ENCODE measurements at places on chromosomes 13 and 19. TPM values are rescaled to one million over a fixed set of nuclear protein-coding genes. Genes with fewer than 3 reads are reported as not detected.

GRCh38 chr19:1277061-1277460 is 1.7 kb downstream of the FAM174C start:
- H3K4me1 ChIP-seq: peaks cover 19% of the 10 kb centered on the region
- no peaks in the 10 kb centered on the region for H3K27me3 ChIP-seq
- DNase-seq: no peak
- no peak overlapping the region for H3K27ac ChIP-seq

DNA sequence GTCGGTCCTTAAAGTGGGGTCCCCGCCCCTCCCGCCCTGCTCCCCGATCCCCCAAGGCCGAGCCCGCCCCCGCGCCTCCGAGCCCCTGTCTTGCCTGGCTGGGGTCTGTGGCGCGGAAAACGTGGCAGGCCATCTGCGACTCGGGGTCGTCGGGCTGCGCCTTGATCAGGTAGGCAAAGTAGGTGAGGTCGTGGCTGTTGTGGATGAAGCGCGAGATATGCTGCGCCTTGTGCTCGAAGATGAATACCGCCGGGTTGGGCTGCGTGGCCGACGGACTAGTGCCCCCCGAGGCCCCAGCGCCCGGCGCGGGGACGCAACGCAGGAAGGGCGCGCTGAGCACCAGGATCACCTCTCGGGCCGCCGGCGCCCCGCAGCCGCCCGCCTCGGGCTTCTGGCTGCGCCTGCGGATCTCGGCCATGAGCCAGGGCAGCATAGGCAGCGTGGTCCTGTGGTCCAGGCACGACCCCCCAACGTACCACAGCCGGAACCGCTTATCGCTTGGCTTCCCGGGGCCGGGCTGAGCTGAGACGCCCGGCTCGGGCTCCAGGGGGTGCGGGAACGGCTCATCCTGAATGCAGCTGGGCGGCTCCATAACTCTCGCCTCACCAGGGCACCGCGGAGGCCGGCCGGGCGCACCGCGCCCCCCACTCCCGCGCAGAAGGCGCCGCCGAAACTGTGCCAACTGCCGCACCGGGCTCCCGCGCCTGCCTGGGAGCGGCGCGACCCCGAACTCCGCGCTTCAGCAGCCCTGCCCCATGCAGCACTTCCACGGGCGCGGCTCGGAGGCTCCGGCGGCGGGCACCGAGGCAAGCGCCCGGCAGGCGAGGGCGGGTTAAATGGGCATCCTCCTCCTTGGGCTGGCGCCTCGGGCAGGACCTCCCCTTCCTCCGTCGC is 546 bp downstream of the TBC1D4 start:
- H3K4me1 ChIP-seq: peaks cover 51% of the 10 kb centered on the region
- peak; percentile 50 for DNase-seq
- peak overlapping the region; percentile 95 for H3K27ac ChIP-seq
- H3K27me3 ChIP-seq: no peaks in the 10 kb centered on the region
- H3K36me3 ChIP-seq: no peaks in the 10 kb centered on the region

GRCh38 chr13:102907016-102907756 is 61.4 kb downstream of the ERCC5 start:
- no peak overlapping the region for H3K27ac ChIP-seq
- DNase-seq: no peak
- H3K27me3 ChIP-seq: no peaks in the 10 kb centered on the region

DNA sequence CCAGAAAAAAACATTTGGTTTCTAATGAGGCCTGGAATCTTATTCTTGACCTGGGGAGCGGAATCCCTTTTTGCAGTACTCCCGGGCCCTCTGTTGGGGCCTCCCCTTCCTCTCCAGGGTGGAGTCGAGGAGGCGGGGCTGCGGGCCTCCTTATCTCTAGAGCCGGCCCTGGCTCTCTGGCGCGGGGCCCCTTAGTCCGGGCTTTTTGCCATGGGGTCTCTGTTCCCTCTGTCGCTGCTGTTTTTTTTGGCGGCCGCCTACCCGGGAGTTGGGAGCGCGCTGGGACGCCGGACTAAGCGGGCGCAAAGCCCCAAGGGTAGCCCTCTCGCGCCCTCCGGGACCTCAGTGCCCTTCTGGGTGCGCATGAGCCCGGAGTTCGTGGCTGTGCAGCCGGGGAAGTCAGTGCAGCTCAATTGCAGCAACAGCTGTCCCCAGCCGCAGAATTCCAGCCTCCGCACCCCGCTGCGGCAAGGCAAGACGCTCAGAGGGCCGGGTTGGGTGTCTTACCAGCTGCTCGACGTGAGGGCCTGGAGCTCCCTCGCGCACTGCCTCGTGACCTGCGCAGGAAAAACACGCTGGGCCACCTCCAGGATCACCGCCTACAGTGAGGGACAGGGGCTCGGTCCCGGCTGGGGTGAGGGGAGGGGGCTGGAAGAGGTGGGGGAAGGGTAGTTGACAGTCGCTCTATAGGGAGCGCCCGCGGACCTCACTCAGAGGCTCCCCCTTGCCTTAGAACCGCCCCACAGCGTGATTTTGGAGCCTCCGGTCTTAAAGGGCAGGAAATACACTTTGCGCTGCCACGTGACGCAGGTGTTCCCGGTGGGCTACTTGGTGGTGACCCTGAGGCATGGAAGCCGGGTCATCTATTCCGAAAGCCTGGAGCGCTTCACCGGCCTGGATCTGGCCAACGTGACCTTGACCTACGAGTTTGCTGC is at the start of gene ICAM4:
Gene ICAM4 (plus strand): TSS at position 153 of the 935 bp plus-strand sequence. CDS start 58 bp downstream, at position 211.
- no peak within 1 kb of the TSS for H3K4me3 ChIP-seq
- H3K36me3 ChIP-seq: peaks cover 6% of the 10 kb centered on the region
- DNase-seq: no peak
- H3K4me1 ChIP-seq: peaks cover 60% of the 10 kb centered on the region

- H3K27ac ChIP-seq: no peak overlapping the region
- no peaks in the 10 kb centered on the region for H3K27me3 ChIP-seq
- peaks cover 17% of the 10 kb centered on the region for H3K4me1 ChIP-seq
- H3K36me3 ChIP-seq: no peaks in the 10 kb centered on the region
Observed at GRCh38 chr13:41313659-41314197, 2.7 kb downstream of the NAA16 start.

DNA sequence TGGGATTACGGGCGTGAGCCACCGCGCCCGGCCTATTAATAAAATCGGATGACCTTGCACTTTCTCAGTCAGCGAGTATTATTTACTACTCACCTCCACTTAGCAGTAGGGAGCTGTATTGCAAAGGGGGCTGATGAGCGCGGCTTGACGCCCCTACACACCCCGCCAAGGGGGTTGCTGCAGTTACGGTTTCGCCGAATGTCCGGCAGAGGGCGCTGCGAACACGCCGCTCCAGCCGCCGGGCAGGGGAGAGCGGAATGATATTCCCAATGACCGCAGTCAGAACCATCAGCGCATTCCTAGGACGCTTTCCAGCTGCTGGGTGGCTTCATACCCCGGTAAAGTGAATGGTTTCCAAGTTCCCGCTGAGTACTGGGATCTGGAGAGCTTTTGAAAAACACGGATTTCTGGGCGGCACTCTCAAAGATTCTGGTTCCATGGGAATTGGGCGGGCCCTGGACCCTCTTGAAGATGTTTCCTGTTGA is 30.0 kb upstream of the TPT1 start:
- H3K27me3 ChIP-seq: no peaks in the 10 kb centered on the region
- no peak overlapping the region for H3K4me3 ChIP-seq
- no peak overlapping the region for H3K27ac ChIP-seq
- H3K36me3 ChIP-seq: no peaks in the 10 kb centered on the region

DNA sequence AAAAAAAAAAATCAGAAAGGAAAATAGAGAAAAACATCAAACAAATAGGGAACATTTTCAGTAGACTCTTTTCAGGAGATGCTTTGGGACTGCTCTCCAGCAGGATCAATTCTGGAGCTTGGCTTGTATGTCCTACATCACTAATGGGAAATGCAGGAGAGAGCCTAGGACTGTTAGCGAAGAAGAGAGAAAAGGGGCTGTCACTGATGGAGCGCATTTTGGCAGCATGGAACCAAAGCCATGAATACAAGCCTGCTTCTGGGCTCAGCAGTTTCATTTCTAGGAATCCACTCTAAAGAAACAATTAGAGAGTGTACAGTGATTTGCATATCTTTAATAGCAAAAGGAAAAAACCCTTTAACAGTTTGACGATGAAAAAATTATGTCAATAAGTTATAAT is 203.9 kb downstream of the NUFIP1 start:
- H3K4me3 ChIP-seq: no peak overlapping the region
- no peaks in the 10 kb centered on the region for H3K27me3 ChIP-seq
- no peak overlapping the region for H3K27ac ChIP-seq
- no peaks in the 10 kb centered on the region for H3K36me3 ChIP-seq

DNA sequence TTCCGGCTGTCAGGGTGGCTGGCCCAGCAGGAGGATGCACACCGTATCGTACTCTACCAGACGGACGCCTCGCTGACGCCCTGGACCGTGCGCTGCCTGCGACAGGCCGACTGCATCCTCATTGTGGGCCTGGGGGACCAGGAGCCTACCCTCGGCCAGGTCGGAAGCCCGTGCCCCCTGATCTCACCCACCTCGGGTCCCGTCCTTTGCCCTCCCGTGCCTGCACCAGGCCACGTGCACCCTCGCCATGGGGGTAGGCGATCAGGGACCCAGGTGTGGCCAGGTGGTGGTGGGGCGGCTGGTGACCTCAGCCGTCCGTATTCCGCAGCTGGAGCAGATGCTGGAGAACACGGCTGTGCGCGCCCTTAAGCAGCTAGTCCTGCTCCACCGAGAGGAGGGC is 19.0 kb downstream of the PNPLA6 start:
- no peaks in the 10 kb centered on the region for H3K27me3 ChIP-seq
- H3K27ac ChIP-seq: no peak overlapping the region
- DNase-seq: no peak
- peaks cover 52% of the 10 kb centered on the region for H3K36me3 ChIP-seq
- no peak overlapping the region for H3K4me3 ChIP-seq
- H3K4me1 ChIP-seq: no peaks in the 10 kb centered on the region

DNA sequence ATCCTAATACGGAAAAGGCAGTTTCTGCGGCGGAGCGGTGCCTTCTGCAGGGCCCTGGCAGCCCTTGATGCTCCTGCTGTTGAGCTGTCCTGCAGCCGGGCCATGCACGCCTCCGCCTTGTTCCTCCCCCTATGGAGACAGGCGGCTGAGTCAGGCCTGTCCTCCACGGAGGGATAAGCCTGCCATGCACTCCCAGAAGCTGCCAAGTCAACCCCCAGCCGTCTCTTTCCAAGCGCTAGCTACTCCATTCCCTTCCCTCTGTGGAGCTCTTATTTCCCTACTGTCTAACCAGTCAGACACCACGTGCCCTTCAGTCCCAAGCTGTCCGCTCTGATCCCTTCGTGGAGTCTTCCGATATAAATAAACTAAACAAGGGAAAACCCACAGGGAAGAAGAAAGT is 197.0 kb downstream of the COL4A1 start:
- no peak for DNase-seq
- no peak overlapping the region for H3K27ac ChIP-seq
- H3K27me3 ChIP-seq: no peaks in the 10 kb centered on the region
- H3K4me3 ChIP-seq: no peak overlapping the region
- no peaks in the 10 kb centered on the region for H3K36me3 ChIP-seq

- no peak for DNase-seq
- H3K27me3 ChIP-seq: no peaks in the 10 kb centered on the region
- H3K4me3 ChIP-seq: no peak overlapping the region
- no peaks in the 10 kb centered on the region for H3K4me1 ChIP-seq
Observed at GRCh38 chr19:53285087-53285486, 17.6 kb upstream of the VN1R4 start.

DNA sequence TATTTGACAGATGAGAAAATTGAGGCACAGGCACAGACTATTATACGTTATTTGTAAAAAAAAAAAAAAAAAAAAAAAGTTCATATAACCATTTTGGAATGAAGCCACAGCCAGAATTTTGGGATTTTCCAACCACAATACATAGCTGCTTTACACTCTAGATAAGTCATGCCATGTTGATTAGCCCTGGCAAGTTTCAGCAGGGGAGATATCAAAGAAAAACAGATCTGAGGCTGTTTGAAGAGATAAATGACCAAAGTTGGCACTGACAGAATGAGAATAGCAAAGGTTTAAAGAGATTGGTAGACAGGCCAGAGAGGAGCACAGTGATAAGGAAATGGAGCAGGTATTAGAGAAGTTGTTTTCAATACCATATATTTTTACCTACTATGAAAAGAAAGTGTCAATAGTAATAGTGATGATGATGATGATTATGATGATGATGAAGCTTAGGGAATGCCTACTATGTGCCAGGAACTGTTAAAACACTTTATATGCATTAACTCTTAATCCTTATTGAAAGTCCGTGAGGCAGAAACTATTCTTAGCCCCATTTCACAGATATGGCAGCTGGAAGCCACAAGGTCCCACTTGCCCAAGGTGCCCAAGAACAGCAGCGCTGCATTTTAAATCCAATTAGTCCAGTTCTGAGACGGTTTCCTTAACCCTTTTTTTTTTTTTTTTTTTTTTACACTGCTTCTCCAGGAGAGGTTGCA is 105.5 kb downstream of the MBNL2 start:
- H3K36me3 ChIP-seq: no peaks in the 10 kb centered on the region
- no peaks in the 10 kb centered on the region for H3K27me3 ChIP-seq
- DNase-seq: no peak
- H3K4me1 ChIP-seq: peaks cover 4% of the 10 kb centered on the region
- H3K4me3 ChIP-seq: no peak overlapping the region
- H3K27ac ChIP-seq: no peak overlapping the region

DNA sequence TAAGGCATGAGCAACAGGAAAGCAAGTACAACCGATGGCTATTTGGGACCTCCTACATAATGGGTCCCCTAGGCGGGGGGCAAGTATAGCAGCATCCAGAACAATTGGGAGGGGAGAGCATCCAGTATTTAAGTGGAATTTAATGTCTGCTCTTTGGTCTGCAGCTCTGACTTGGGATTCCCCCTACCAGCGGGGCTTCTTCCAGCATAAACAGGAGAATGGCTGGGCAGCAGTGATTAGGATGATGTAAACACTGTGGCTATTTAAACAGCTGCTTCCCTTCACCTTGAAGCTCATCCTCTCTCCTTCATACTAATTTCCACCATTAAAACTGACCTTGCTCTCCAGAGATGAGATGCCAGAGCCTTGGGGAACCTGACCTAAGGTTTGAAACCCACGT is 73.9 kb upstream of the OXGR1 start:
- DNase-seq: no peak
- H3K4me1 ChIP-seq: no peaks in the 10 kb centered on the region
- no peak overlapping the region for H3K27ac ChIP-seq
- H3K4me3 ChIP-seq: no peak overlapping the region
- H3K36me3 ChIP-seq: no peaks in the 10 kb centered on the region

DNA sequence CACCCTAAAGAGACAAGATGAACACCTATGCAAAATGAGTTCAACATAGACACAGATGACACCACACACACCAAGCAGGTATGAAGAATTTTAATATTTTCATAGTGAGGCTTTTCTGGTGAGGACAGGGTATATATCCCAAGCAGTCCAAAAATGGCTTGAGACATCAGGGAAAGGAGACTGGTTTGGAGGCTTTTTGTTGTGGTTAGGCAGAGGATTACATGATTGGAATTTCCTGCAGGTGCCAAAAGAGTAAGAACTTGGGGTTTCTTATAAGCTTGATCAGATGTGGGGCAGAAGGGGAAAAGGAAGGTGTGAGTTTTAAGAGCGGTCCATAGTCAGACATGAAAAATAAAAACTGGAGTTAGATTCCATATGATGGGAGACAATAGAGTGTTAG is 420.8 kb upstream of the SLITRK1 start:
- H3K36me3 ChIP-seq: no peaks in the 10 kb centered on the region
- no peak overlapping the region for H3K4me3 ChIP-seq
- no peak overlapping the region for H3K27ac ChIP-seq
- no peak for DNase-seq

- peak overlapping the region; percentile 17 for H3K27ac ChIP-seq
- no peak for DNase-seq
- H3K4me1 ChIP-seq: no peaks in the 10 kb centered on the region
Observed at GRCh38 chr19:17125062-17125727, 49.6 kb downstream of the MYO9B start.

Gene IFNL1
- not detected for total RNA-seq

Gene SCN1B
- 19.6 TPM for total RNA-seq

Gene CRTC1
- 13.7 TPM for total RNA-seq

Gene MBD3L3
- not detected for total RNA-seq

Gene INAFM1
- total RNA-seq: 10.6 TPM

Gene PDE4C
- total RNA-seq: 1.4 TPM

Gene ITGBL1
- total RNA-seq: 3.4 TPM

Gene CDX2
- not detected for total RNA-seq

Data from thyroid gland (tissue), 4 donors.